Mesothelial cell of epicardium (in vitro differentiated cells): ENCODE measurements at places on chromosomes 7 and 10.
A peak's percentile ranks its signal among the peaks of the same experiment; 100 is the strongest.

DNA sequence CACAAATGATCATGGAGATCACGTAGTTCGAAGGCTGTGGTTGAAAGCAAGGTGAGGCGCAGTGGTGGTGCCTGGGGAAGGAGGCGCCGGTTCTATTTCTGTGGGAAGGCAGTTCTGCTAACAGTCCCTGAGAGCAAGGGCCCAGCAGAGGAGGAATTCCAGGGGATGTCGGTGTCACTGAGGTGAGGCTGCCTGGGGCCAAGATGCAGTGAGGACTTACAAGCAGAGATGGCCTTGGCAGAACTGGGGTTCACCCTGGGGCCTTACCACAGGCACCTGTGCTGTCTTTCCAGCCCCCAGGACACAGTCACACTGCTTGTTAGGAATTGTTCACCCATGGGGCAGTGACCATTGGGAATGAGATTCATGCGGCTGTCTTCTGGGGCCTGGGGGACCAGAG lies 26.7 kb downstream of the GBX1 start:
- H3K4me1 ChIP-seq = peaks cover 2% of the 10 kb centered on the region
- H3K4me3 ChIP-seq = no peak overlapping the region
- H3K27ac ChIP-seq = no peak overlapping the region
- DNase-seq = no peak
- no peaks in the 10 kb centered on the region for H3K27me3 ChIP-seq

DNA sequence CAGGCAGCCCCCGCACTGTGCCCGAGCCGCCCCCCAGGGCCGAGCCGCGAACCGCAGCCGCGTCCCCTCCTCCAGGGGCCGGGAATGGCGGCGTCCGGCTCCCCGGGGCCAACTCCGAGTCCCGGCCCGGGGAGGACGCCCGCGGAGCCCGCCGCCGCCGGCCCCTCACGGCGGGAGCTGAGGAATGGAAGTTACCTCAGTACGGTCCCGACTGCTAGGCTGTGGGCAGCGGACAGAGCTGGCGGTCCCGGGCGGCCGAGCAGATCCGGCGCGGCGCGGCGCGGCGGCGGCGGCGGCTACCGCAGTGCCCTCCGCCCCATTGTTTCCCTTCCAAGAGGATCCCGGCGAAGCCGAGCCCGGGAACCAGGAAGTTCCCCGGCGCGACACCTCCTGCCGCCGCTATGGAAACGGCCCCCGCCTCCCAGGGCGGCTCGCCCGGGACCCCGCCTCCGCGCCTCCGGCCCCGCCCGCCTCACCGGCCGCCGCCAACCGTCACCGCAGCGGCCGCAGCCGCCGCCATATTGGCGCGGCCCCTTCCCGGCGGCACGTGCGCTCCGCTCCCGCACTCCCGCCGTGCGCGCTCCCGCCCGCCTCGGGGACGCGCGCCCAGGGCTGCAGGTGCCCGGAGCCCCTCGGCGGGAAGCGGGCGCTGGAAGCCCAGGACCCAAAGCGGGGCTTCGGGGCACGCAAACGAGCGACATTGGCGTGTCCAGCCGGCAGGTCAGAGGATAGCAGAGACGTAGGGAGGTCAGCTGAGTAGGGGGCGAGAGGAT lies at the start of gene USP6NL:
Gene USP6NL, minus strand, starts transcription at position 403 of the 773 bp plus-strand sequence. CDS start 14,016 bp downstream, outside the sequence.
- H3K36me3 ChIP-seq = no peaks in the 10 kb centered on the region
- H3K4me3 ChIP-seq = peak within 1 kb of the TSS; percentile 88
- H3K27ac ChIP-seq = peak within 1 kb of the TSS; percentile 86
- H3K27me3 ChIP-seq = no peaks in the 10 kb centered on the region

DNA sequence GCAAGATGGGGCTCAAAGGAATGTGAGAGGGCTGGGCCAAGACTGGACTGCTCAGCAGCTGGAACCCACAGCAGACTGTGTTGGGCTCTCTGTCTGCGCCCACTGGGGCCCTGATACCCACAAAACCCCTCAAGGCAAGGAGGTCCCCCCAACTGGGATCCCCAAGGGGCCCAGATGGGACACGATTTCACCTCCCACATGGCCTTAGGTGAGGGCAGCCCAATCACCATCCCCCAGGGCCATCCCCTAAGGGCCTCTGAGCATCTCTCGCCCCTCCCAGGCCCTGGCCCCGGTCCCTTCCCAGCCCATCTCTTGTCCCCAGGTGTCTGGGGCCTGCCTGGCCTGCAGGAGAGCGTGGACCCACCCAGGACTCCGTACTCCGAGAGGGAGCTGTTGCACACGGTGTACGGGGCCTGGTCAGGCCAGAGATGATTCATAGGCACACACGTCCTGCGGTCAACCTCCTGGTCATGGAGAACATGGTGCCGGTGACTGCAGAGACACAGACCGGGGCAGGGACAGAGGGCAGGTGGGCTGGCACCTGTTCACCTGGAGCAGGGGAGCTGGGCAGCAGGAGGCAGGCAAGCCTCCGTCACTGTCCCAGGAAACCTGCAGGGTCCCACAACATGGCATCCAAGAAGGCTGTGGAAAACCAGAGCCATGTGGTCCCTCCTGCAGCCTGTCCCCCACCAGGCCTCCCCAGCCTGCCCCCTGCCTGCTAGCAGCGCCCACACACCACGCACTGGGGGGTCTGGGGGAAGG lies 21.6 kb downstream of the OGDHL start:
- H3K4me3 ChIP-seq = no peak overlapping the region
- no peaks in the 10 kb centered on the region for H3K27me3 ChIP-seq
- H3K36me3 ChIP-seq = peaks cover 2% of the 10 kb centered on the region
- peak; percentile 36 for DNase-seq

DNA sequence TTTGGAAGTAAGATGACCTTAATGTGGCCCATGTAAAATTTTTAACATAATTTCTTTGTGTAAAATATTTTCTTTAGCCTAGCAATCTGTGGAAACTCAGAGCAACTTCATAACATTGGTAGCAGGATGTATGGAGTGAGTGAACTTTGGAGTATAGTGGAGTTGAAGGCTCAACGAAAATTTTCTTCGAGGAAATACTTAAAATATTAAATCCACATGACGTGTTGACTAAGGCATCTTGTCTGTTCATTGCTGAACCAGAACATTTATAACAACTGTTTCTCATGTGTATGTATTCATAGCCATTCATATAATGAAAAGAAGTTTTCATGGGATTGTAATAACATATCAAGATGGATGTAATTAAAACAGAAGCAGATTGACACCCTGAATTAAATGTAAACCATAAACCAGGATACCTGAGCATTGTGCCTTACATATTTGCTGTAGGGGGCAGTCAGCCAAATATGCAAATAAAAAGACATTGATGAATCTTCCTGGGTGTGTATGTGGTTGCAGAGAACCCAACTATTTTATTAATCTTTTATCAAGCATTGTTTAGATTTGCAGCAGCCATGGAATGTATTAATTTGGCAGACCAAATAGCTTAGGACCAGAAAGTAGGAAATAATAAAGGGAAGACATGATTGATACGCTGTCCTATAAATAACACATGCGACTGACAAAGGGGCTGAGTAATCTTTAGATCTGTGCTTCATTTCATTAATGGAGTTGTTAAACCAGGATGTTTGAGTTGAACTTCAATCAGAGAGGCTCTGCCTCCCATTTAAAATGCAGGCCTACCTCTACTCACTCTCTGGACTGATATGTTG lies 11.5 kb downstream of the AUTS2 start:
- DNase-seq = no peak
- H3K27me3 ChIP-seq = no peaks in the 10 kb centered on the region
- H3K36me3 ChIP-seq = no peaks in the 10 kb centered on the region
- H3K4me1 ChIP-seq = peaks cover 37% of the 10 kb centered on the region
- no peak overlapping the region for H3K27ac ChIP-seq
- H3K4me3 ChIP-seq = no peak overlapping the region

- H3K4me3 ChIP-seq = no peak overlapping the region
- H3K36me3 ChIP-seq = no peaks in the 10 kb centered on the region
- H3K27ac ChIP-seq = peak overlapping the region; percentile 63
- peaks cover 71% of the 10 kb centered on the region for H3K4me1 ChIP-seq
- H3K27me3 ChIP-seq = no peaks in the 10 kb centered on the region
Measured at GRCh38 chr10:78461333-78461732, 427.7 kb downstream of the RPS24 start.

DNA sequence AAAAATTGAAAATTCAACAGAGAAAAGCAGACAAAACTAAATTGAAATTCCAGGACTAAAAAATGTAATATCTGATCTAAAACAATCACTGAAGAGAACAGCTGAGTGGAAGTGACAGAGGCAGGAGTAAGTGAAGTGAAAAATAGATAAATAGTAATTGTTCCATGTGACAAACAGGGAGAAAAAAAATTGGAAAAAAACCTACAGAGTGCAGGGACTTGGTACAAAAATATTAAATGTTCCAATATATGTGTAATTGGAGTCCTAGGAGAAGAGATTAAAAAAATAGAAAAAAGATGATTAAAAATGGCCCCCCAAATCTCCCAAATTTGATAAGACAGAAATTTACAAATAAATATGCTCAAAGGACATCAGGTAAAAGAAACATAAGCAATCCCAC lies 63.4 kb upstream of the NAMPT start:
- no peaks in the 10 kb centered on the region for H3K27me3 ChIP-seq
- no peak overlapping the region for H3K4me3 ChIP-seq
- H3K27ac ChIP-seq = no peak overlapping the region
- no peaks in the 10 kb centered on the region for H3K4me1 ChIP-seq
- DNase-seq = no peak

- DNase-seq = no peak
- H3K4me1 ChIP-seq = peaks cover 1% of the 10 kb centered on the region
- H3K27me3 ChIP-seq = peaks cover 19% of the 10 kb centered on the region
- no peak overlapping the region for H3K27ac ChIP-seq
- no peak overlapping the region for H3K4me3 ChIP-seq
Measured at GRCh38 chr7:95527033-95527775, 41.5 kb downstream of the ASB4 start.

GRCh38 chr10:74371696-74372095 lies 220.7 kb downstream of the ADK start:
- H3K4me3 ChIP-seq = no peak overlapping the region
- H3K27me3 ChIP-seq = no peaks in the 10 kb centered on the region
- H3K4me1 ChIP-seq = no peaks in the 10 kb centered on the region

- H3K27ac ChIP-seq = no peak overlapping the region
- no peak overlapping the region for H3K4me3 ChIP-seq
- no peaks in the 10 kb centered on the region for H3K36me3 ChIP-seq
- no peak for DNase-seq
- H3K4me1 ChIP-seq = no peaks in the 10 kb centered on the region
Measured at GRCh38 chr7:107879400-107880035, 11.5 kb upstream of the DLD start.

DNA sequence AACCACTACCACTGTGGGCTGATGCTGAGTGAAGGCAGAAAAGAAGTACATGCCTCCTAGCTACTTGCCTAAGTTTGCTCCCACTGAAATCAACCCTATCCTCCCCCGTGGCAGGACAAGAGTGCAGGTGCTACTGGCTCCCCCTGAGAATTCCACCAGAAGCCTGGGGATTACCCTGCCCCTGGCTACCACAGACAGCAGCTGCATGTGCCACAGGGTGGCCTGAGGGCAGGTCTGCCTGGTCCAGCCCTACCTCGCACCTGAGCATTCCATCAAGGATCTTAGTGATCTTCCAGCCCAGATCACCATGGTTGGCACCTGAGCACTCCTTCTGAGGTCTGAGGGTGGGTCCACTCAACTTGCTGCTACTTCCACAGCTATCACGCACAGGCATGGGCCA lies 176.4 kb upstream of the SMIM30 start:
- H3K27me3 ChIP-seq = peaks cover under 1% of the 10 kb centered on the region
- DNase-seq = no peak
- H3K4me3 ChIP-seq = no peak overlapping the region

DNA sequence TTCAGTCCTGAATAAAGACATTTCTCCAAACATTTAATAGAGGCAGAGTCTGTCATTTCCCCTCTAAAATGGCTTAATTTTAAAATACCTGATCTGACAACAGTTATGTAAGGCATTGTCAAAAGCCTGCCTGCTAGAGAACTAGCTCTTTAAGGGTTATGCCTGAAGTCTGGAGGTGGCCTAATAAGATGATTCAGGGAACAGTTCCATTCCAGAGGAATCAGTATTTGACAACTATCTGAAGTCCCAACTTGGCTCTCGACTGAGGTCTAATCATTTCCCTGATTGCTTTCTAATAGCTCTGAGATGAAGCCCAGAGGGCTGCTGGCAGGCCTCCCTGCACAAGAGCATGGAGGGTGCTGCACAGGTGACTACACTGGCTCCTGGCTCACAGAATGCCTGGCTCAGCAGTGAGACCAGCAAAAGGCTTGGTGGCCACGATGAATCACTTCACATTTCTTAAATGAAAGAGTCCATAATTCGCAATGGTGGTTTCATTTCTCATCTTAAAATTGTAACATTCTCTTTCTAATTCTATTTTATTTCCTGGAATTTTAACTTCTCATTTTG lies 509.6 kb upstream of the POM121L12 start:
- no peaks in the 10 kb centered on the region for H3K27me3 ChIP-seq
- no peak for DNase-seq
- H3K27ac ChIP-seq = no peak overlapping the region
- H3K4me3 ChIP-seq = no peak overlapping the region
- no peaks in the 10 kb centered on the region for H3K36me3 ChIP-seq

DNA sequence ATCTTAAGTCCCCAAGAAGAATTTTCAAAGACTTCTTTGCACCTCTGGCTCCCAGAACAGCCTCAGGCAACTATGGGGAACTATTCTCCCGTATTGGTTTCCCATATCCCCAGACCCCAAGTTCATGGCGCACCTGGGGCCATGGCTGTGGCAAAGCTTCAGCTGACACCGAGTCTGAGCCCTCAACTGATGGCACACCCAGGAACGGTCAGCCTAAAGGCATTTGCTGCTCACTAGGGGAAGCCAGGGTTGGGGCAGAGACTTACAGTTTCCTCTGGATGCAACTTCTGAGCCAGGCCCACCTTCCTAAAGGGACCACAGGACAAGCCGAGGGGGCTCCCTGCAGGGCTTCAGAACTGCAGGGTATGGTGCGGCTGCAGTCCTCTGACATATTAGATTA lies 13.7 kb upstream of the CPA1 start:
- peak overlapping the region; percentile 97 for H3K27ac ChIP-seq
- no peak overlapping the region for H3K4me3 ChIP-seq
- H3K27me3 ChIP-seq = no peaks in the 10 kb centered on the region

DNA sequence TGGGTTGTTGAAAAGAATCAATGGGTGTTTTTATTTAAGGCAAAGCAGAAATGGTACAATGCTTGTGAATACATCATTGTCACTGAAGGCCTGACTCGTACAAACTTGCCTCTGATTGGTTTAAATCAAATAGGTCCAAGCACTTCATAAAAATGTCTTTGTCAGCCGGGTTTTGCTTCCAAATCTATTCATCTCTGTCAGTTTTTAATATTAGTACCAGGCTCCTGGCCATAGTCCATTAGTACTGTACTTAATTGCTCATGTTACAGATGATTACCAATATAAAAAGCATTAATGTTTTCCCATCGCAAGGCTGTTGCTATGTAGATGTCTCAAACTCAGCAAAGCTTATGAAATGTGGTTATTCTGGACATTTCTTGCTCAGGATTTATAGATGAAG lies 171.9 kb downstream of the ARID5B start:
- H3K36me3 ChIP-seq = peaks cover 37% of the 10 kb centered on the region
- no peak overlapping the region for H3K4me3 ChIP-seq
- H3K27ac ChIP-seq = peak overlapping the region; percentile 64
- DNase-seq = no peak
- H3K4me1 ChIP-seq = peaks cover 60% of the 10 kb centered on the region

- H3K27ac ChIP-seq = no peak overlapping the region
- no peaks in the 10 kb centered on the region for H3K27me3 ChIP-seq
- H3K4me3 ChIP-seq = no peak overlapping the region
- no peaks in the 10 kb centered on the region for H3K4me1 ChIP-seq
- no peak for DNase-seq
- peaks cover 40% of the 10 kb centered on the region for H3K36me3 ChIP-seq
Measured at GRCh38 chr10:92972066-92972870, 88.3 kb upstream of the CYP26C1 start.

GRCh38 chr7:1508277-1508758 lies 4.1 kb upstream of the INTS1 start:
- no peak overlapping the region for H3K4me3 ChIP-seq
- no peaks in the 10 kb centered on the region for H3K36me3 ChIP-seq
- no peak for DNase-seq
- H3K4me1 ChIP-seq = peaks cover 9% of the 10 kb centered on the region
